ENCODE measurements at places on chromosomes 6 and 20.

DNA sequence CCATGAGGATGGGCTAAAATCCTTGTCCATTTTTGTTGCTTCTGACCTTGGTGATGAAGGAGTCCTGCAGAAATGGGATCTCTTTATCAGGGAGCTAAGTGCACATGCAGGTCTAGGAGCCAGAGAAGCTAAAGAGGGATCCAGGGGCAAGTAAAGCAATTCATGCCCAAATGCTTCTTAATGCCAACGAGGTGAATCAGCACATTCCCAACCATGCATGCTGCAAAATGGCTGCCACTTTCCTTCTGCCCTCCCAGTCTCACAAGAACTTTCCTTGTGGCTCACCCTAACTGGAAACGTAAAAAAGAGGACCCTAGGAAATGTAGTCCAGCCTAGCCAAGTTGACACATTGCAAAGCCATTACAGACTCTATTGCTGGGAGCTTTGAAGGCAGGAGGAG, 298.4 kb downstream of the MAFB start:
- no peak for DNase-seq

- no peak for DNase-seq
Measured at GRCh38 chr20:25991051-25991755, 294.6 kb upstream of the ZNF337 start.

DNA sequence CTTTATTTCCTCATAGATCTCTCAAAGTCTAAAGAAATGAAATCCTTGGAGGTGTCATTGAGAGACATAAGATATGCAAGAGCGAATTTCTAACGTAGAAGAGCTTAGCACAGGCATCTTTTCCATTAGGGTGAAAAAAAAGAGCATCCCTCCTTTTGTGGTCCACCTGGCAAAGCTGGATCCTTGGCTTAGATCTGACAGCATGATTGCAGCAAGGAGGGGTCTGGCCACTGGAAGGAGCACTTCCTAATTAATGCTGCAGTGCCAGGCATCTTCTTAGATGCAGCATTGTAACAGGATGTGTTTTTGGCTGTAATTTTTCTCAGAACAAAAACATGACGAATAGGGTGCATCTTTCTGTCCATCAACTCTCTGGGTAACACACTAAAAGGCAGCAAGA, 60.1 kb upstream of the TFAP2D start:
- no peak for DNase-seq

- no peak for DNase-seq
Measured at GRCh38 chr20:44247586-44248409, 690 bp downstream of the GDAP1L1 start.

All from activated naive CD4-positive, alpha-beta T cell (primary cell).